ENCODE measurements at places on chromosomes 13 and 19.
A peak's percentile ranks its signal among the peaks of the same experiment; 100 is the strongest.

- DNase-seq, result no peak
These were observed 2.8 kb downstream of the ZNF20 start for GRCh38 chr19:12137221-12137940.

DNA sequence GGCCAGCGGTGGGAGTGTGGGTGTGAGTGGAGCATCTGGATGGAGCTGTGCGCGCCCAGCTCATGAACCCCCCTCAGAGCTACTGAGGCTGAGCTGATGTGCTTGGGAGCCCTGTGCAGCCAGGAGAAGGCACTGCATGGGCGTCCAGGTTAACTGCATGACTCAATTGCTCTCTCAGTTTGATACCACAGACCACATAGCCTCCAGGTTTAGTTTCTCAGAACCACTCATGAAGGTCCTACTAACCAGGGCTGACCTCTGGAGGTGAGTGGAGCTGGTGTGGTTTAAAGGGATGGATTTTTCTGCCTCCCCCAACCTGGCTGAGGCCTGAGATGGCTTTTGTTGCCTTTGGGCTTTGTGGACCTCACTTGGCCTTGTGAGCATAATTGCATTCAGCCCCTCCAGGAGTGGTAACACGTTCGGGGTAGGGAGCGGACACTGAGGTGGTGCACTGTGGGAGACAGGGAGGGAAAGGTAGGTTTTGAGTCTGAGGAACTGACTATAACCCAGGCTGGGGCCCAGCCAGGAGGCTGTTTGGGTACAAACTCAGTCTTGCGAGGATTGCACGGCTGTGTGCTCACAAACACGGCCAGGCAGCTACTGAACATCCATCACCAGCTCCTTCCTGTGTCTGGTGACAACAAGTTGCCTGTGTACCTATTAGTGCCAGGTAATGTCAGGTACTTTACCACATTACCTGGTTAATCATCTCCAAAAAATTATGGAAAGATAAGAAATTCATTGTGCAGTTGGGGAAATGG lies 97.5 kb downstream of the RGCC start:
- DNase-seq, result no peak

GRCh38 chr13:78437781-78438180 lies 165.6 kb downstream of the POU4F1 start:
- DNase-seq, result no peak

DNA sequence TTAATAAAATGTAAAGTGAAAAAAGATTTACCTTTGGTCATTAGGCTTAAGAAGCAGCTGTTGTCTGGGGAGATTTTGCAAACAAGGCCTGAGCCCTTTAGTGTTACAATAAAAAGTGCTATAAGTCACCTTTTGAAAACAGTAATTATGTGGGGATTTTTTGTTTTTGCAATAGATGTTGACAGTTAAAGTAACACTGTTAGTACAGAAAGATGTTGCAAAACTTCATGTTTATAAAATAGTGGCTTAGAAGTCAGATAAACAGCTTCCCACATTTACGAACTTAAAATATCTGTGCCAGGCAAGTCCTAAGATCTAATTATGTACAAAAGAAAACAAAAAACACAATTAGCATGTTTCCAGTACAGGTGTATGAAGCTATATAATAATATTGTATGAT lies 138.0 kb upstream of the IRS2 start:
- DNase-seq, result no peak

- no peak for DNase-seq
These were observed 2.9 kb upstream of the ARHGAP45 start for GRCh38 chr19:1063909-1064660.

- DNase-seq, result no peak
These were observed 232.1 kb downstream of the DIAPH3 start for GRCh38 chr13:59931621-59932020.

GRCh38 chr19:861756-862580 lies 2.5 kb downstream of the CFD start:
- peak; percentile 36 for DNase-seq

DNA sequence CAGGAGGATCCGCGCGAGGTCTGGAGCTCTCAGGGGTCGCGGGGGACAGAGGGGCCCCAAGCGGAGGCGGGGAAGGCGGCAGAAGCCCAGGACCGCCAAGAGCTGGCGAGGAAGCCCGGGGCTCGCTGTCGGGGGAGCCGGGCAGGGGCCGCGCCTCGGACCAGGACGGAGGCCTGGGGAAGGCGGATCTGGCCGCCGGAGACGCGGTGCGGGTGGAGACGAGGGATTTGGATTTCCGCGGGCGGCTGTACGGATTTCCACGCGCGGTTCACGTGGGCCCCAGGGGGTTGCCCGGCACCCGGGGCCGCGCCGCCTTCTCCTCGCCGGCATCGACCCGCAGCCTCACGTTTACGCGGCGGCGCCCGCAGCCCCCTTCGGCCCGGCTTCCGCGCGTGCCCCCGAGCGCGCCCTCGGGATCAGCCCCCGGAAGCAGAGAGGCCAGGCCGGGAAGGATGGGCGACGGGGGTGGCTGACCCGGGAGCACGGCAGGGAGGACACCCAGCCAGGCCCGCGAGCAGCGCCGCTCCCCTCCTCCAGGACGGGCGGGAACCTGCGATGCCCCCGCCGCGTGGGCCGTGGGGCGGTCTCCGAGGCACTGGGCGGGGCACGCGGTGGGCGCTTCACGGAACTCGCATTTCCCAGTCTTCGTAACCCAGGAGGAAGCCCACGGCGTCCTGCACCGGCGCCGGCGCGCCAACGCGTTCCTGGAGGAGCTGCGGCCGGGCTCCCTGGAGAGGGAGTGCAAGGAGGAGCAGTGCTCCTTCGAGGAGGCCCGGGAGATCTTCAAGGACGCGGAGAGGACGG lies 4.7 kb downstream of the F7 start:
- DNase-seq, result peak; percentile 82

GRCh38 chr13:66826398-66826797 lies 403.7 kb downstream of the PCDH9 start:
- DNase-seq, result no peak

All from retina (tissue), 1 donor.